AG10803 (cell line): ENCODE measurements at places on chromosomes 6 and 20.

- DNase-seq = peak; percentile 53
These were observed 4.0 kb upstream of the SPATS1 start for GRCh38 chr6:44338228-44339122.

DNA sequence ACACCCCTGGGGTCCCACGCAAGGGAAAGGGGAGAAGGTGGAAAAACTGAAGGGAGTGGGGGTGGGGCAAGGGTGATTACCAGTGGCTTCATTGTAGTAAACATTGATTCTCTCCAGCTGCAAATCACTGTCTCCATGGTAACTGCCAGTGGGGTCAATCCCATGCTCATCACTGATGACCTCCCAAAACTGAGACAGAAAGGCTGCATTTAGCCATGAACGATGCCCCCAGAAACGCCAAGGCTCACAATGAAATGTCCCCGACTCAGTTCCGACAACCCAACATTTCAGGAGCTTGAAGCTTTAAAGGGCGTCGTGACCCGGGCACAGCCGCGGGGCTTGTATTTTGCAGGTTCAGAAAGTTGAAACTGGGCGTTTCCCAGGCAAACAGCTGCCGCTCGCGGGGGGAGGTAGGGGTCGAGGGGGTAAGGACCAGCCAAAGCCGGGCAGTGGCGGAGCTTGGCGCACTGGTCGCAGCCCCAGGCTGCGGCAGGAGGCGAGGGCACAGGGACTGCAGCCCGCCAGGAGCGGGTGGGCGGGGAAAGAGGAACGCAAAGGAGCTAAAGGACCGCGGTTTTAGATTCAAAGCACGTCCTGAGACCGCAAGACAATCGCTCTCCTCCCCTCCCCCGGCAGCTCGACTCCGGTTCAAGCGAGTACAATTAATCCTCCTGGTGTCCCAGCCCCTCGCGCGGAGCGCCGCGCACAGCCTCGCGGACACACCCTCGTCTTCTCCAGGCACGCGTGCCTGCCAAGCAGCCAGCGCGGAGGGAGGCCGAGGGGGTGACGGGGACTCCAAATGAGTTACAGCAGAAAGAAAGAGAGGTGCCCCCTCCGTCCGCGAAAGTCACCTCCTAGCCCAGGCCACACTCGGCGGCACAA, 731 bp downstream of the TUBB2B start:
- DNase-seq = no peak

GRCh38 chr6:72446430-72446829, 175.4 kb upstream of the KCNQ5 start:
- no peak for DNase-seq

- DNase-seq = no peak
These were observed 556.2 kb downstream of the CBLN4 start for GRCh38 chr20:55449091-55449490.

DNA sequence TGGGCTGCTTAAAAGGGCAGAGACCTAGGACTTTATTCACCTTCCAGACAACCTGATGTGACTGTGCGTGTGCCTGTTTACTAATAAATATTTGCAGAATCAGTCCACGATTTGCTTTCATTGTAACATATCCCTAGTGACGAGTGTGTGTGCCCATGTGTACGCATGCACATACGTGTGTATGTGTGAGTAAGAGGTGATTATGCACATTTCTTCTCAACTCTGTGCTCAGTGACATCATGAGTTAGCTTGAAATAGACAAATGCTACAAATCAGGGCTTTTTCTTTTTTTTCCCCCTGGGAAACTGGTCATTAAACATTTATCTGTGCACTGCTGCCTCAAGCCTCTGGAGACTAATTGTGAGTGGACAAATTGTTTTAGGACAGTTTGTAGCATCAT, 242.6 kb upstream of the SOX4 start:
- DNase-seq = no peak

DNA sequence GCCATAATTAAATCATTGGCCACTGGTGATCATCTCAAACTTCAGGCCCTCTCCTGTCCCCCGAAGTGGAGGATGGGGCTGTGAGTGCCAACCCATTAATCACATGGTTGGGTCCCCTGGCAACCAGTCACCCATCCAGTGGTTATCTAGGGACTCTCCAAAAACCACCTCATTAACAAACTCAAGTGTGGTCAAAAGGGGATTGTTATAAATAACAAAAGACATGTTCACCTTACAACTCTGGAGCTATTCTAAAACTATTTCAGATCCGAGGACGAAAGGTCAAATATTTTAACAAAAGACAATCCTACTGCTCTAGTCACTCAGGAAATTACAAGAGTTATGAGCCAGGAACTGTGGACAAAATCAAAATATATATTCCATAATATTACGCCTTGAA, 95.5 kb upstream of the PRND start:
- no peak for DNase-seq
